ENCODE measurements at places on chromosomes 5 and 9. TPM values are rescaled to one million over a fixed set of nuclear protein-coding genes. Genes with fewer than 3 reads are reported as not detected.

GRCh38 chr5:178204935-178205748 is 809 bp downstream of the HNRNPAB start:
- DNase-seq: peak; percentile 94

- no peak for DNase-seq
Observed at GRCh38 chr5:45454114-45454513, 242.1 kb downstream of the HCN1 start.

The EQTN gene
- total RNA-seq: 1.1 TPM

The PCDHGA7 gene
- 1.0 TPM for total RNA-seq

- DNase-seq: no peak
Observed at GRCh38 chr9:124001458-124001799, 10.1 kb upstream of the LHX2 start.

DNA sequence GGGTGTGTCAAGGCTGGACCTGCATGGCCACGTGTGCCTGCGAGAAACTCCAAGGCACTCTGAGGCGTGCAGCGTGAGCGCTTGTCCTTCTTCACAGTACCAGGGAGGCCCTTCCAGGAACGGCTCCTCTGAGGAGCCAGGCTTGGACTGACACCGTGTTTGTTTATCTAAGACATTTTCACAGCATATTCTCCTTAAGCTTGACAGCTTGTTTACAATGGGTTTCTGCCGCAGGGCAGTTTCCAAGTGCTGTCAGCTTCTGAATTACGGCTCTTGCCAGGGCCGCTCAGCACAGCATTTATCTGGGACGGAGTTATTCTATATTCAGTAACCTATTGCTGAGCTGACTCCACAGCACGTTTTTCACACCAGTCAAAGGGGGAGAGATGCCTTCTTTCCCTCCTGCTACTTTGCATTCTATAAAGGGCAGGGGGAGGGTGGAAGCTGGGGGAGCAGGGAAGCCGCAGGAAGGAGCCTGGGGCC is 98.4 kb downstream of the LMNB1 start:
- DNase-seq: no peak

DNA sequence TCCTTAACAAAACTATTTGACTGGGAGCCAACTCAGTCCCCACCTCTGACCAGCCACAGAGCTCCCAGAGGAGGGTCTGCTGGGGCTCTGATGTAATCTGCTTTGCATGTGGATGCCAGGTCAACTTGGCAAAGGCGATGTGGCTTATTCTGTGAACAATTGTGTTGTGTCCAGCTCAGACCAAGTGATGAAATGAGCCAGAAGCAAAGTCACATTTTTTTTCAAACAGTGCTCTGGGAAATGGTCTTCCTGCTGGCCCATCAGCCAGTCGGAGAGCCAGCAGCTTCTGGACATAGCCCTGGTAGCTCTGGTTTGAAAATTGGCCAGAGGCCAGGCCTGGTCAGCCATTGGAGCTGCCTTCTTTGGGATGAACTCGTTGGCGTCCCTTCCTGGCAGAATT is 86.5 kb downstream of the ANGPTL2 start:
- no peak for DNase-seq

DNA sequence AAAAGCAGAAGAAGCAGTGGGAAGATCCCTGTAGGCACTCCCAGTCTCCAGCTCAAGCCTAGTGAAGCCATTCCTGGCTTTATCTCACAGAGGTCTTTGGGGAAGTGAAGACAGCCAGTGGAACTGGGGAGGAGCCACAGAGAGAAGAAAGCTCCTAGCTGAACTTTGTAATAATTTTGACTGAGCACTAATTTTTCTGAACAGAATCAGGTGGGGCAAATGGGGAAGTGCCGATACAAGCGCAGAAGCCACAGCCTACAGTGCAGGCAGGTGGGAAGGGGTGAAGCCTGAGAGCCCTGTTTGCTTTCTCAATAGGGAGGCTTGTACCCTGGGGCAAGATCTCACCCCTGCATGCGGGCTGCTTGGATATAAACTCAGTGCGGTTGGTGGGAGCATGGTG is 48.4 kb upstream of the SNAPC3 start:
- DNase-seq: no peak

The MARCOL gene
- not detected for total RNA-seq

- no peak for DNase-seq
Observed at GRCh38 chr9:132855904-132856303, 22.2 kb downstream of the AK8 start.

The RGMB gene
- 69.6 TPM for total RNA-seq

The GABBR2 gene
- 0.05 TPM for total RNA-seq

Data from colonic mucosa (tissue), 4 donors.